ENCODE measurements at places on chromosomes 16 and 17. TPM values are rescaled to one million over a fixed set of nuclear protein-coding genes. Genes with fewer than 3 reads are reported as not detected.

- no peak for DNase-seq
Measured at GRCh38 chr17:70863436-70864248, 694.3 kb downstream of the KCNJ2 start.

Gene CRYBA1
- total RNA-seq: not detected

Gene GAS2L2
- total RNA-seq: 0.36 TPM

DNA sequence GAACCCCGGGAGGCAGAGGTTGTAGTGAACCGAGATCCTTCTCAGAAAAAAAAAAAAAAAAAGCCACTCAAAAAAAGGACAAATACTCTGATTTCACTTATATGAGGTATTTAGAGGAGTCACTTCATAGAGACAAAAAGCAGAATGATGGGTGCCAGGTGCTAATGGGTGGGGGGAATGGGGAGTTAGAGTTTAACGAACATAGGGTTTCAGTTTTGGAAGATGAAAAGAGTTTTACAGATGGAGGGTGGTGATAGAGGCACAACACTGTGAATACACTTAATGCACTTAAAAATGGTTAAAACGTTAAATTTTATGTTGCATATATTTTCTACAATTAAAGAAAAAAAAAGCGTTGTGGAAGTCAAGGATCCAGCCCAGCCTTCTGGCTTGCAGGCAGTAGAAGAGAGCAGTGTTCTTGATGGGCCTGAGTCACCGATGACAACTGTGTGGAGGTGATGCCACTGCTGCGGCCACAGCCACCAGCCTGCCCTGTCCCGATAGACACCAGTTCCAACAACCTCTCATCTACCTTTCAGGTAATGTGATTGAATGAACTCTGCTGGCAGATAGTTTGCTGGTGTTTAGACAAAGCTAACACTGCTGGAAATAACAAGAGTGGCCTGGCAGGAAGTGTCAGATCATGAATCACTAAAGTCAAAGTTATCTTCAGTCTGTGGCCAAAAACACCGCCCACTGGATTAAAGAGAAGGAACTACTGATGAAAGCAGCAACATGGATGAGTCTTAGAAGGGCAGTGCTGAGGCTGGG is 49.9 kb upstream of the COX10 start:
- DNase-seq: no peak

Gene KRT32
- not detected for total RNA-seq

- DNase-seq: no peak
Measured at GRCh38 chr17:67655478-67656148, 62.1 kb upstream of the NOL11 start.

Gene SLC16A5
- total RNA-seq: 1.1 TPM

GRCh38 chr17:70624211-70624610 is 454.9 kb downstream of the KCNJ2 start:
- DNase-seq: no peak

Gene MRC2
- 16.0 TPM for total RNA-seq

- DNase-seq: no peak
Measured at GRCh38 chr17:78753316-78754250, 28.5 kb downstream of the CYTH1 start.

Gene PER1
- total RNA-seq: 7.7 TPM

DNA sequence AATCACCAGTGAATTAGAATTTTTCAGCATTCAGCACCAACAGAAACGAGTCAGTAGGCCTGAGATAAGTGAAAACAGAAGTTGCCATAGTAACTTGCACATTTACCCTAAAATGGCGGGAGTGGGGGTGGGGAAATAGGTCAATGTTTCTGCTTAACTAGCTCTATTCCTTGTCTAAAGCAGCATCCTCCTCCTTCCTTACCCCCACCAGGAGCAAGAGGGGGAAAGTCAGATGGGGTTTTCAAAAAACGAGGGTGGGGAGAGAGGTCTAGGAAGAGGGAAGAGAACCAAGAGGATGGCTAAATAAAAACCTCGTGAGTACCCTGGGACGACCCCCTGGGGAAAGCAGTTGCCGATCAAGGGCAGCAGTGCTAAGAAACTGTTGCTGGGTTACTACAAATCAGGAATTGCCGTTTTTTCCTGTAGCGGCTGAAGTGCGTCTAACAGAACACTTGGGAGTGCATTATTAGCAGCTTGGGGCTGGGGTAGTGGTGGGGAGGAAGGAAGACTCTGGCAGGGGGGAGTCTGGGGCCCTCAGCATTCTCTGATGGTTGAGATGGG is 34.4 kb upstream of the MNT start:
- DNase-seq: peak; percentile 31

DNA sequence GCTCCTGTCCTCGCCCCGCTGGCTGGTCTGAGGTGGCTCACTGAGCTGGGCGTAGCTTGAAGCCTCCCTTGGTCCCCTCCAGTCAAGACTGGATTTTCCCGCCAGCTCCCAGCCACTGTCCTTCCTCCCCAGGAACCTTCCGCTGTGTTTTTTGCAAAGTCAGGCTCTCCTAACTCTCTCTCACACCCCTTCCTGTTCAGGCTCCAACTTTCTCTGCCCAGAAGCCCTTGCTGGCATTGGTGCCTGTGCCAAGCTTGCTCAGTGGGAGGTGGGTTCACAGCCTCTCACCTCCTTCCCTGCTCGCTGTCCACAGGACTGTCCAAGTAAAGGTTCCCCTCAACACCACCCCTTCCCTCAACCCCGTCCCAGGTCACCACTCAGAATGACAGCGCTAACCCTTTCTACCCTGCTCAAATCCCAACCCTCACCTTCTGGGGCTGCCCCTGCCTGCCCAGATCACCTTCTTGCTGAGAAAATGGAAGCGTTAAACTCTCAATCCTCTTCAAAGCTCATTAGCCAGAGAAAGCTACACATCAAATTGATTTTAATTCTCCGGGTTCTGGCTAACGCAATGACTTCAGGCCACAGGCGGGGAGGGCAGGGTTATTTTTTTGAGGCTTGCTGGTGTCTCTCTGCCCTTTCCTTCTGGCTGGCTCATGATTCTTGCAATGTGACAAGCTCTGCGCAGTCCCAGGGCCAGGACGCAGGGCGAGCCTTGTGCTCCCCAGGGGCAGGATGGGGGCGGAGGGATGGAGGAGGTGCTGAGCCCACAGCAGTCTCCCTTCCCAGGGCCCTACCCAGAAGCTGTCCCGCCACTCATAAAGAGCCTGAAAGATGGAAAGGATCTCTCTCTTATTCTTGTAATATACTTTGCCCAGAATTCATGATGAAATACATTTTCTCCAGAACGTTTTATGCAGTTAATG is 357.2 kb upstream of the TNRC6C start:
- DNase-seq: peak; percentile 46

Gene PDF
- total RNA-seq: 7.7 TPM

Gene BFAR
- 42.3 TPM for total RNA-seq

- DNase-seq: no peak
Measured at GRCh38 chr17:55691666-55692065, 31.0 kb downstream of the TMEM100 start.

GRCh38 chr16:27925612-27926011 is 137.9 kb downstream of the GSG1L start:
- DNase-seq: no peak

GRCh38 chr16:58608601-58609136 is 21.0 kb downstream of the CNOT1 start:
- no peak for DNase-seq

DNA sequence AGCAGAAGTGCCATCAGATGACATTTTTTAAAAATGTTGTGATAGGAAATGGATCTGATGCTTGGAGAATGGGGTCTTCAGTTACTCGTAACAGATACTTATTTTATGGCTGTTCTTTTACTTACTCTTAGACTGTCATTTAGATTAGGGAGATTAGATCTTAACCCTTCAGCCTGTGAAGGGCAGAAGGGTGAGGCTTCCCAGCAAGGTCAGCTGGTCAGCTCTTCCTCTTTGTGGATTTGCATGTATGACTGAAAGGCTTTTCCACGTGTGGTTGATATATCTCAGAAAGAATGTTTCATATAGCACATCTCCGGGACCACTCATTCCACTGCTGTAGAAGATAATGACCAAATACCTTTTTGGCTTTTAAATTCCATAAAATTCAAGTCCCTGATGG is 27.4 kb downstream of the GRB7 start:
- no peak for DNase-seq

Gene ZNF469
- 0.73 TPM for total RNA-seq

Gene TP53TG3
- not detected for total RNA-seq
